ENCODE measurements at places on chromosomes 1 and 21.

DNA sequence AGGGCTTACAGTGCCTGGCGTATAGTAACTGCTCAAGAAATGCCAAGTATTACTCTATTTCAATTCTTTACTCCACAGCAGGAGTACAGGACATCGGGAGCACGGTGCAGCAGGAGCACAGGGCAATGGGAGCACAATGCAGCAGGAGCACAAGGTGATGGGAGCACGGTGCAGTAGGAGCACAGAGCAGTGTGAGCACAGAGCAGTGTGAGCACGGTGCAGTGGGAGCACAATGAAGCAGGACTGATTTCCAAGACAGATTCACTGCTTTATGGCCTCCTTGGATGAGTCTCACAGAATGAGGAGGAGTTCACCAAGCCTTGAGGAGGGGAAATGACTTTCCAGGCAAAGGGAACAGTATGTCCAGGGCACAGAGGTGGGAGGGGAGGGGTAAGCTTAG lies 5.0 kb upstream of the PAQR7 start:
- no peak for DNase-seq

GRCh38 chr1:6129313-6129712 lies 50.8 kb downstream of the CHD5 start:
- no peak for DNase-seq

DNA sequence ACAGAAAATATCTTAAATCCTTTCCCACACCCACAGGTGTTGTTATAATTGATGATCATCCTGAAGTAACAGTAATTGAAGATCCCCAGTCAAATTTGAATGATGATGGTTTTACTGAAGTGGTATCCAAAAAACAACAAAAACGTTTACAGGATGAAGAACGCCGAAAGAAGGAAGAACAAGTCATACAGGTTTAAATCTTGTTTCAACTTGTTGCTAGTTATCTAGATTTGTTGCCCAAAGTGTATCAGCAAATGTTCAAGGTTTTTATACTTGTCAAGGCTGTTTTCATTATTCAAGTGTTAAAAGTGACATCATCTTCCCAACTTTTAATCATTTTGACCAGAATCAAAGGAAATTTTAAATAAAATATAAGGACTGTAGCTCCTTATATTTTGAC lies 64.7 kb downstream of the PRRC2C start:
- no peak for DNase-seq

- no peak for DNase-seq
Measured at GRCh38 chr1:233364695-233365539, 37.4 kb downstream of the MAP3K21 start.

- no peak for DNase-seq
Measured at GRCh38 chr1:31258581-31258980, 18.9 kb upstream of the NKAIN1 start.
